ENCODE measurements at places on chromosomes 11 and 22.

- H3K36me3 ChIP-seq: peaks cover 60% of the 10 kb centered on the region
- H3K4me3 ChIP-seq: no peak overlapping the region
- no peak for DNase-seq
- peaks cover 30% of the 10 kb centered on the region for H3K4me1 ChIP-seq
- no peak overlapping the region for H3K27ac ChIP-seq
- no peaks in the 10 kb centered on the region for H3K27me3 ChIP-seq
Observed at GRCh38 chr22:21975854-21976345, 6.7 kb downstream of the TOP3B start.

- H3K27me3 ChIP-seq: no peaks in the 10 kb centered on the region
- H3K4me3 ChIP-seq: no peak overlapping the region
- no peak overlapping the region for H3K27ac ChIP-seq
- H3K36me3 ChIP-seq: no peaks in the 10 kb centered on the region
Observed at GRCh38 chr11:10699072-10699471, 5.5 kb upstream of the IRAG1 start.

GRCh38 chr22:46414704-46415103 lies 79.2 kb downstream of the TRMU start:
- peaks cover 19% of the 10 kb centered on the region for H3K36me3 ChIP-seq
- peak overlapping the region; percentile 92 for H3K27ac ChIP-seq
- DNase-seq: peak; percentile 7
- H3K27me3 ChIP-seq: peaks cover 5% of the 10 kb centered on the region
- peaks cover 5% of the 10 kb centered on the region for H3K4me1 ChIP-seq
- H3K4me3 ChIP-seq: no peak overlapping the region

GRCh38 chr11:97570636-97571035 lies 1180.8 kb downstream of the JRKL start:
- no peak overlapping the region for H3K4me3 ChIP-seq
- H3K27me3 ChIP-seq: no peaks in the 10 kb centered on the region
- no peaks in the 10 kb centered on the region for H3K36me3 ChIP-seq
- DNase-seq: no peak
- H3K4me1 ChIP-seq: no peaks in the 10 kb centered on the region

- peaks cover 6% of the 10 kb centered on the region for H3K27me3 ChIP-seq
- no peaks in the 10 kb centered on the region for H3K36me3 ChIP-seq
- H3K4me1 ChIP-seq: no peaks in the 10 kb centered on the region
- DNase-seq: no peak
Observed at GRCh38 chr11:134949121-134950090, 537.4 kb upstream of the B3GAT1 start.

- no peak overlapping the region for H3K4me3 ChIP-seq
- peak overlapping the region; percentile 77 for H3K27ac ChIP-seq
- no peak for DNase-seq
- no peaks in the 10 kb centered on the region for H3K36me3 ChIP-seq
- no peaks in the 10 kb centered on the region for H3K27me3 ChIP-seq
Observed at GRCh38 chr22:23124611-23125511, 16.9 kb downstream of the RSPH14 start.

- DNase-seq: no peak
- no peaks in the 10 kb centered on the region for H3K4me1 ChIP-seq
- H3K4me3 ChIP-seq: no peak overlapping the region
- H3K36me3 ChIP-seq: no peaks in the 10 kb centered on the region
- no peak overlapping the region for H3K27ac ChIP-seq
Observed at GRCh38 chr11:80096736-80097135, 655.9 kb upstream of the TENM4 start.

GRCh38 chr11:10488934-10489691 lies 34.0 kb downstream of the AMPD3 start:
- H3K36me3 ChIP-seq: peaks cover 92% of the 10 kb centered on the region
- peak overlapping the region; percentile 22 for H3K4me3 ChIP-seq
- peak; percentile 76 for DNase-seq
- no peaks in the 10 kb centered on the region for H3K27me3 ChIP-seq
- H3K27ac ChIP-seq: peak overlapping the region; percentile 96
- H3K4me1 ChIP-seq: peaks cover 70% of the 10 kb centered on the region

DNA sequence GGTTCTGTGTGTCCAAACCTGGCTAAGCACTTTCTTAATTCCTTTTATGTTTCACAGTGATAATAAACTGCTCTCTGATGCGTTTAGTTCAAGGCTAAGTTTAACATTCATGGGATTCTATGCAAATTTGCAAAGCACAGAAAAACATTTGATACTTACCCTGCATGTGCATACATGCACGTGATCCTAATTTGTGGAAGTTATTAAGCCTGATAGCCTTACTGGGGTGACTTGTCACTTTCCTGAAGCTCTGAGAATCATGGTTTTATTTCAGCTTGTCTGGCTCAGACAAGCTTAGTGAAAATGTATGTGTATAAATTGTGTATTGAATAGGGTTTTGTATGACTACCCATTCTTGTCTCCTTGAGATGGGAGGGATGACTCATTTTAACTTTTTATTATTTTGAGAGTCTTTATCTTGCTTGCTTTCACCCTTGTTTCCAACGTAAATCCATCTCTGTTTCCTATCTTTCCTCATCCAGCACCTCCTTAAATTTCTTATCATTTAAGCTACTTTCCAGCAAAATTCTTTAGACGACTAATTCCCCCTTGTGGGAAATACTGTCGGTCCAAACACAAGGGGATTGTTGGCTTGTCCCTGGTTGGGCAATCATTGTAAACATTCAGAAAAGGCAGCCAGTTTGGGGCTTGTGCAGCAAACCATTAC lies 167.1 kb downstream of the C11orf91 start:
- no peaks in the 10 kb centered on the region for H3K36me3 ChIP-seq
- H3K4me1 ChIP-seq: no peaks in the 10 kb centered on the region
- no peak for DNase-seq
- no peak overlapping the region for H3K4me3 ChIP-seq
- no peak overlapping the region for H3K27ac ChIP-seq
- peaks cover 17% of the 10 kb centered on the region for H3K27me3 ChIP-seq

- no peak for DNase-seq
- H3K4me1 ChIP-seq: peaks cover 25% of the 10 kb centered on the region
- H3K27me3 ChIP-seq: no peaks in the 10 kb centered on the region
- H3K27ac ChIP-seq: no peak overlapping the region
- H3K36me3 ChIP-seq: no peaks in the 10 kb centered on the region
Observed at GRCh38 chr11:45073685-45074141, 72.7 kb upstream of the PRDM11 start.

GRCh38 chr11:12216041-12216451 lies 105.7 kb downstream of the MICAL2 start:
- no peaks in the 10 kb centered on the region for H3K36me3 ChIP-seq
- no peak overlapping the region for H3K4me3 ChIP-seq
- H3K27ac ChIP-seq: no peak overlapping the region
- DNase-seq: no peak

DNA sequence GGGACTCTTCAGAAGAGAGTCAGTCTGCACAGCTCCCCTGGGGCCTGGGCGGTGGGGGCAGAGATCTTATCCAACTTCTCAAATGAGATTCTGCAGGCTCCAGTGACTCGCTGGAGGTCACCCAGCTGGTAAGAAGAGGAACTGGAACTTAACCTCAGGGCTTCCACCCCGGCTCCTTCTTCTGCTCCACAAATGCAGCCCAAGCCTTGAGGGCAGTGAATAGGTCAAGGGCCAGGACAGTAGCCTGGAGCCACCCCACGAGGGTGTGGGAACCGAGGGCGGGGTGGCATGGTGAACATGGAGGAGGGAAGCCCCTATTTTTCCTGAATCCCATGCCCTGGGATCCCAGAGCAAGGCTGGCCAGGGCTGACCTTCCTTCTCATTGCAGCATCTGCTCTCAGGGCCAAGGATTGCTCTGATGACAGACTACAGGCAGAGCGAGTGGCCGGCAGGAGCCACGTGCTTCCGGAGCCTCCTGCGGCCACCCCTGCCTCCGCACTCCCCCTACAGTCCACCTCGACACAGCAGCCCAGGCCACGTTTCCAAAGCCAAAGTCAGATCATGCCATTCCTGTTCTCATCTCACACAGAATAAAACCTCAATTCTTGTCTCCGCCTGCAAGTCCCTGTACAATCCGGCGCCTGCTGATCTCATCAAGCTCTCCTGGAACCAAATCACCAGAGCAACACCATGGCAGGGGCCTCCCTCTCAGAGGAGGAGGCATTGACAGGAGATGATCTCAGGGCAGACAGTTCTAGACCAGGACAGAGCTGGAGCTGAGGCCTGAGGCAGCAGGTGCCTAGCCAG lies 21.1 kb upstream of the UPK3A start:
- peak overlapping the region; percentile 66 for H3K4me3 ChIP-seq
- H3K27ac ChIP-seq: peak overlapping the region; percentile 68
- H3K4me1 ChIP-seq: peaks cover 52% of the 10 kb centered on the region
- H3K27me3 ChIP-seq: peaks cover 7% of the 10 kb centered on the region

DNA sequence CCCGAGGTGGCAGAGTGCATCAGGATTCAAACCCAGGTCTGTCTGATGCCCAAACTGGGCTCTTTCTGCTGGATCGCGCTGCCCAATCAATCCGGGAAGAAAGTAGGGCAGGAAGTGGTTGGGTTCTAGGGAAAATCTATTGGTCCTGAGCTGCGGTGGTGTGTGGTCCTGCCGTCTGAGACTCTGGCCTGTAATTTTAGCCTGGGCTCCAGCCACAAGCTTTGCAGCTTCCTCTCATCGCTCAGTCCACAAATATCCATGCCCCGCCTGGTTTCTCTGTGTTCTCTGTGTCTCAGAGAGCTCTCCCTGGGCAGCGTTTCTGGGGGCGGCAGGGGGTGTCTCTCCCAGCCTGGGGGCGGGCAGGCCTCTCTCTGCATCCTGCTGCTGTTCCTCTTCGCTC lies 18.7 kb downstream of the CACNG2 start:
- no peaks in the 10 kb centered on the region for H3K4me1 ChIP-seq
- no peaks in the 10 kb centered on the region for H3K36me3 ChIP-seq
- H3K27me3 ChIP-seq: peaks cover 62% of the 10 kb centered on the region
- no peak overlapping the region for H3K27ac ChIP-seq

DNA sequence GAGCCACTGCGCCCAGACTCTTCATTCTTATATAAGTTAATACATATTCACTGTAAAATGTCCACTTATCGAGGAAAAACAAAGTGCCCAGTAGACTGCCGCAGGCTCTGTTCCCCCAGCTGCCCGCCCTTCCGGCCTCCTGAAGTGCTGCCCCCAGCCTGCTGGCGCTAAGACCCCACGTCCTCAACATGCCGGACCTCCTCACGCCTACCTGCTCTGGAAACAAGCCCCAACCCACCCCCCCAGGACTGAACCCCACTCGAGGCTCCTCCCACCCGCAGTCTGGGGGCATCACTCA lies 1.1 kb downstream of the GATD1 start:
- peak overlapping the region; percentile 94 for H3K27ac ChIP-seq
- DNase-seq: no peak

GRCh38 chr11:18352581-18352980 lies 30.2 kb downstream of the GTF2H1 start:
- no peak overlapping the region for H3K27ac ChIP-seq
- no peaks in the 10 kb centered on the region for H3K27me3 ChIP-seq
- H3K36me3 ChIP-seq: peaks cover 27% of the 10 kb centered on the region
- H3K4me3 ChIP-seq: no peak overlapping the region
- no peak for DNase-seq

- no peaks in the 10 kb centered on the region for H3K4me1 ChIP-seq
- H3K4me3 ChIP-seq: no peak overlapping the region
- no peaks in the 10 kb centered on the region for H3K36me3 ChIP-seq
- H3K27ac ChIP-seq: no peak overlapping the region
- no peak for DNase-seq
Observed at GRCh38 chr11:130464291-130464812, 15.9 kb downstream of the ADAMTS15 start.

- peak overlapping the region; percentile 71 for H3K4me3 ChIP-seq
- H3K4me1 ChIP-seq: peaks cover 7% of the 10 kb centered on the region
- H3K27me3 ChIP-seq: peaks cover 16% of the 10 kb centered on the region
- H3K27ac ChIP-seq: no peak overlapping the region
- peaks cover 20% of the 10 kb centered on the region for H3K36me3 ChIP-seq
- no peak for DNase-seq
Observed at GRCh38 chr11:704781-705645, 1.0 kb upstream of the EPS8L2 start.

DNA sequence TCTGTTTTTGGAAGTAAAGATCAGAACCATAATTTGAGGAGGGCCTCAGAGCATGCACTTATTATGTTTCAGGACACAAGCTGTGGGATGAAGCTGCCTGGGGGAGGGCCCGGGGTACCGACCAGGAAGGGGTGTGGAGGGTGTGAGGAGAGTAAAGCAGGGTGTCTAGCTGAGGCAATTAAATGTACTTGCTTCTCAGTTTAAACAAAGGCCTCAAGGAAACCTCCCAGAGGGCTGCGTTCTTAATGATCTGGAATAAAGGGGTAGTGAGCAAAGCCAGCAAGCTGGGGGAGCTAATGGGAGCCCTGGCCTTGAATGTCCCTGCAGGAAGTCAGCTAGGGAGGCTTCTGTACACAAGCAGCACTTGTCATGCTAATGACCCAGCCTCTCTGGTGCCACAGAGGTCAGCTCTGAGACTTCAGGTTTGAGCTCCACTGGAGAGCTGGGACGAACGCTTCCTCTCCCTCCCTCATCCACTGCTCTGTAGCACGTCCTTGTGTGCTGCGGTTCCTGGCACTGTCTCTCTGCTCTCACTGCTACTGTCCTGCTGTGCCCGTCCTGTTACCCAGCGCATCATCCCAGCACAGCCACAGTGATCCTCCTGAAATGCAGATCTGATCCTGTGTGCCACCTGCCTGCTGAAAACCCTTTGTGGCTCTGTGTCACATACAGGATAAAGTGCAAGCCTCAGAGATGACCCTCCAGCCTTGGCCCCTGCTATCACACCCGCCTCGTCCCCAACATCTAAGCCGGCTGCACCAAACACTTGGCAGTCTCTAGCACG lies 159.7 kb downstream of the DBX1 start:
- no peaks in the 10 kb centered on the region for H3K4me1 ChIP-seq
- no peak overlapping the region for H3K27ac ChIP-seq
- no peaks in the 10 kb centered on the region for H3K36me3 ChIP-seq

Measured in stimulated activated naive B cell treated with anti-CD40 and anti-IgM and Interleukin-4, amounts not matched to agents 10 μg/mL and 1 μg/mL and 100 μg/mL, for 72 hours (primary cell).